ENCODE measurements at places on chromosomes 2 and 18.

DNA sequence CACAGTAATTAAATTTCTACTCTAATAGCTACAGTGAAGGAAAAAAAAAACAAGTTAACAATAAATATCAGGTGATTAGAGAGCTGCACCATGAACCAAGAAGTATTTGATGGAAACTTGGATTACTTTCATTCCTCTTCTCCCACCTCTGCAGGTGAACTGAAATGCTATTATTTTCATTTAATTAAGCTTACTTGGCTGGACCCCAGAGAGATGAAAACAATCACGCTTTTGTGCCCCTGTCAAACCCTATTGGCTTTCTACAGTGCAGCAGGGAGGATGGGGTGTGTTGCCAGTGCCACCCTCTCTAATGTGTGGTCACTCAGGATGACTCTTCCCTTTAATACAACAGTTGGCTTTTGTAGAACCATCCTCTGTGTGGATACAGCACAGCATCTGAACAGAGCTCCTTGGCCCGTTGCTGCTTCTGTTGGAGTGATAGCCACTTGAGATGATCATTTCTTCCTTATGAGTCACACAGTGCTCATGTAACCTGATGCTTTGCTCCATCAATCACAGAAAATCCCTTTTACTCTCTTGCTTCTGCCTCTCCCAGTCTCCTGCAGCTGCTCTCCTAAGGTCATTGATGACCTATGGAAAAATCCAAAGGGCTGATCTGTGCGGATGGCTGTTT is 5.5 kb upstream of the ARL4C start:
- no peak for DNase-seq

- no peak for DNase-seq
These were observed 22.5 kb upstream of the CDKL4 start for GRCh38 chr2:39266139-39266805.

GRCh38 chr2:74835831-74836674 is 2.1 kb downstream of the HK2 start:
- DNase-seq: peak; percentile 59

- DNase-seq: no peak
These were observed 195.1 kb downstream of the TMEM247 start for GRCh38 chr2:46674488-46674887.

DNA sequence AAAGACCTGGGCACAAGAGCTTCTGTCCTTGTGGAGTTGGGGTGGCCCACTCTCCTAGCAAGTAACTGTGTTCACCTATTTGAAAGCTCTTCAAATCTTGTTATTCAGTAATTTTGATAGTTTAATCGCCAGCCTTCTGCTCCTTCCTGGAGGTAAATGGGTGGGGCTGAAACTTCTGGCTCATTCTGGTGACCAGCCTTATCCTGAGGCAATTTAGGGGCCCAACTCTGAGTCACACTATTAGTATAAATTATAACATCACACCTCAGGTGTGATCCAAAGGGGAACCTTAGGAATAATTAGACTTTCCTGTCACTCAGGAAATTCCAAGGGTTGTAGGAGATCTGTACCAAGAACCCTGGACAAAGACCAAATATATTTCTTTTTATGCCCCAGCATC is 255.8 kb upstream of the RGPD4 start:
- no peak for DNase-seq

GRCh38 chr2:15155959-15156574 is 405.1 kb downstream of the NBAS start:
- no peak for DNase-seq

DNA sequence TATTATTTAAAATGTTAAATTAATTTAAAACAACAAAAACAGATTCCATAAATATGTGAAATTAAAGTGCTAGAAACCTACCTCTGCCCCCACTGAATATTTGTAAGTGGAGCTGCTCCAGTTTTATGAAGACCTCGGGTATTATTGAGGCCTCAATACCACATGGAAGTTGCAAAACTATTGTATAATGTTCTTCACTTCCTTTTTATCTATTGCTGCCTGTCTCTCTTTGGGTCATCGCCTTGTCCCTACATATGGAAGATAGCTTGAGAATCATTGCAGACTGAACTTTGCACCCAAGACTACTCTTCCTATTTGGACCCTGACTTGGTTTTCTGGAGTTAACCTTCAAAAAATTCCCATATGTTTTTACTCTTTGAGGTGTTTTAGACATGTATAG is 212.1 kb upstream of the NETO1 start:
- DNase-seq: no peak

GRCh38 chr2:150478200-150478974 is 9.1 kb downstream of the RND3 start:
- no peak for DNase-seq

- DNase-seq: no peak
These were observed 184.4 kb downstream of the TGIF1 start for GRCh38 chr18:3634250-3634939.

GRCh38 chr2:66105066-66105753 is 329.7 kb upstream of the MEIS1 start:
- DNase-seq: no peak

DNA sequence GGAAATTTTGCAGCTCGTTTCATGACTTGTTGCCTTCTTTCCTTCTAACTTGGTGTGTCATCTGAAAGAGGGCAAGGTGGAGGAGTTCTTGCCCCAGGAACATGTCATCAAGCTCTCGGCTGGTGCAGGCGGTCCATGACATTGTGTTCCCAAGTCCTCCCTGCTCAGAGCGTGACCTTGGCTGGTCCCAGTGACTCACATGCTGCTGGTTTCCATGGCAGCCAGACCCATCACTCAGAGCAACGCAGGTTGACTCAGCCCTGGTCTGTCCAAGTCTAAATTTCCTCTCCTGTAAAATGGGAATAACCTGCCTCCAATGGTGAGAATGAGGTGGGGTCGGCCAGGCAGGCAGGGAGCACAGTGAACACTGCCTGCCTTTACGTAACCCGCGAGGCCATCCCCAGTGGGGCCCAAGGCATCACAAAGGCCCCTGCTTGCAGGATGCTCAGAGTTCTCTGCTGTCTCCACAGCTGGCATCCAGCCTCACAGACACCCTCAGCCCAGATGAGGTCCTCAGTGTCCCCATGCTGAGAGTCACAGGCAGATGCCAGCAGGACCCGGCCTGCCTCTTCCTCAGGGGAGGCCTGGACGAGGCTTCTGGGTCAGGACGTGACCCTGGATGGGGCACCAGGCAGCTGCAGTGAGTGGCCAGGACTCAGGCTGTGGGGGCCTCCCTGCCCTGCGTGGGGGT is 143.7 kb downstream of the TPO start:
- no peak for DNase-seq

- no peak for DNase-seq
These were observed 11.1 kb downstream of the TRAK2 start for GRCh38 chr2:201440182-201440581.

- no peak for DNase-seq
These were observed 10.7 kb upstream of the CHMP1B start for GRCh38 chr18:11840493-11840892.

- DNase-seq: no peak
These were observed 228.8 kb downstream of the ETAA1 start for GRCh38 chr2:67625690-67626475.

All from GM12891 (cell line).